ENCODE measurements at places on chromosomes 1 and 21.

- peak; percentile 21 for DNase-seq
Measured at GRCh38 chr1:60978421-60979357, 103.7 kb upstream of the NFIA start.

- no peak for DNase-seq
Measured at GRCh38 chr1:43152866-43153265, 19.2 kb downstream of the EBNA1BP2 start.

GRCh38 chr1:7375329-7375728 is 395.8 kb upstream of the VAMP3 start:
- DNase-seq = no peak

GRCh38 chr1:193905288-193906085 is 719.1 kb upstream of the B3GALT2 start:
- DNase-seq = no peak

DNA sequence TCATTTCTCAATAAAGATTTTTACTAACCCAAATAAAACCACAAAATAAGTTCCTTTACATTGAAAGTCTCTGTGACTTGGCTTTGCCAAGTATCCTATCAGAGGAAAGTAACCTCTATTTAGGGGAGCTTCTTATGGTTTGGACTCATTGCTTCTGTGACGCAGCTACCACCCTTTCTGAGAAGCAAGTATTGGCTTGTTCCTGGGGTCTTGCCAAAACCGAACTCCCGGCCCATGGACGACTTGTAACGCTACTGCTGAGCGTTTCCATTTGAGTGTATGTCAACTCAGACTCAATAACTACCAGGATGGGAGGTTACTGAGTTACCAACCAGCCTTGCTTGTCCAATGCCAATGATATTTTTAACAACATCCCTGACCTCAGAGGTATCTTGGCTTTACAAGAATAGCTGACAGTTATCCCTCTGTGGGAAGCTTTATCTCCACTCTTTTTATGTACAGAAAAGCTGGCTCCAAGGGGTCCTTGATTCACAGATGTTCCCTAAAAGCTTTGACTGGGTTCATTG is 911.9 kb downstream of the TTLL7 start:
- no peak for DNase-seq

DNA sequence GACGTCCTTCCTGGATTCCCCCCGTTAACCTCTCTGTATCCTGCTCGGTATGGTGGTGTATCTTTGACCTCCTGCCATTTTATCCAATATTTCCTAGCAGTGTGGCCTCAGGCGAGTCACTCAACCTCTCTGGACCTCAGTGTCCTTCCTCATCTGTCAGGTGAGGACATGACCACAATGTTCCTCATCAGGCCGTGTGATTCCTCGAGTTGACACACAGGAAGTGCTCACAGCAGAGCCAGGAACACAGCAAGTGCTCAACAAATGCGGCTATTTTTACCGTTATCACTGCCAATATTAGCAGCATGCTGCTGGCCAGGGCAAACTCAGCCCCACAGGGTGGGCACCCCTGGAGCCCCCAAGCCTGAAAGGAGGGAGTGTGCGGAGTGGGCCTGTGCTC is 450.2 kb downstream of the KIF26B start:
- no peak for DNase-seq

DNA sequence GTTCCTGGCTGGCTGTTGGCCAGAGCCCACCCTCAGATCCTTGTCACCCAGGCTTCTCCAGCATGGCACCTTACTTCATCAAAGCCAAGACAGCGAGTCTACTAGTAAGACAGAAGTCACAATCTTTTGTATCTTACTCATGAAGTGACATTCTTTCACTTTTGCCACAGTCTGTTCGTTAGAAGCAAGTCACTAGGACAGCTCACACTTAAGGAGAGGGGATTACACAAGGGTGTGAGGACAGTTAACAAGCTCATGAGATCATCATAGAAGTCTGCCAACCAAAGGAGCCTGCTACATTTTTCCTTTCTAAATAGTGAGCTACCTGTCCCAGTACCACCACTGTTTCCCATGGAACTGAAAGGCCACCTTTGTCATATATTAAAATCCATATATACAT is 61.5 kb downstream of the PACC1 start:
- no peak for DNase-seq

- DNase-seq = no peak
Measured at GRCh38 chr1:29542548-29542947, 306.2 kb downstream of the PTPRU start.

DNA sequence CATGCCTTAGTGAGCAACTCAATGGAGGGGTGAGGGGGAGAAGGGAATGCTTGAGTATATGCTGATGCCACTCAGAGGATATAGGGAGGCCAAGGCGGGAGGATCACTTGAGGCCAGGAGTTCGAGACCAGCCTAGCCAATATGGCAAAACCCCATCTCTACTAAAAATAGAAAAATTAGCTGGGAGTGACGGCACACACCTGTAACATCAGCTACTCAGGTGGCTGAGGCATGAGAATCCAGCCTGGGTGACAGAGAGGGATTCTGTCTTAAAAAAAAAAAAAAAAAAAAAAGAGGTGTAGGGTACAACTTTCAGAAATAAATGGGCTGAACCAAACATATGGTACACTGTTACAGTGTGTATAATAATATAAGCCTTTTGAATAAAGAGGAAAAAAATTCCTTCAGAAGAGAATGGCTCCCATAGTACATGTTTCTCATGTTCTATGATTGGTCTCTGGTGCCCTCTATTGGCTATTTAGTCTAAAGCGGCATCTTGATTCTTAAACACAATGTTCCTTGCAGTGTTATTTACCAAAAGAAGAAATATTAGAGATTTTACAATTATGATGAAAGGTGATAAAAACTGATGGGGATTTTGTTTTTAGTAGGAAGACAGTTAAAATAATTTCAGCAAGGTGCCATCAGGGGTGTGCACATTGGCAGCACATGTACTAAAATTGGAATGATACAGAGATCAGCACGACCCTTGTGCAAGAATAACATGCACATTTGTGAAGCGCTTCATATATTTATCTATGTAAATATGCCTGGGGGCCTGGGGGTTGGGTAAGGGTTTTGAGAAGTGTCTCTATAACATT is 109.8 kb downstream of the PATJ start:
- DNase-seq = no peak

DNA sequence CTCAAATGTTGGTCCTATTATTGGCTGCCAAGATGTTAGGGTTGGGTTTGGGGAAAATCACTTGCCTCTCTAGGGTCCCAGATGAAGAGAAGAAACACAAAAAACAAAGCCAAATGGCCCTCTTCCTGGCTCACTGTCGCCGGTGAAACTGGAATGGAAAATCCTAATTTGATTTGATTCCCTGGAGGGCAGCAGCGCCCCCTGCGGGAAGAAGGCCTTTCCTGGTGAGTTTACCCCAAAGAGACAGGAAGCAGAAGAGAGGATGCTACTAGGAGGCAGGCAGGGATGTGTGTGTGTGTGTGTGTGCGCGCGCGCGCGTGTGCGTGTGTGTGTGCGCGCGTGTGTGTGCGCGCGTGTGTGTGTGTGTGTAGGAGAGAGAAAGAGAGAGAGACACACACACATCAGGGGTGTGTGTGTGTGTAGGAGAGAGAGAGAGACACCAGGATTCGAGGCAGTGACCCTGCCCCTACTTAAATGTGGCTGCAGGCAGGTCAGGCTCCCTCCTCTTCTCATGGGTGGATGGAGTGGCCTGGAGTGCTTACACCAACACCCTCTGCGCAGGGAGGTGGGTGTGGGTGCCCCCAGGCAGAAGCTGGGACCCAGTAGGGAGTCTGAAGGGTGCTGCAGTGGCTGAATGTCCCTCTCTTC is 3.1 kb upstream of the SELENON start:
- DNase-seq = peak; percentile 85

DNA sequence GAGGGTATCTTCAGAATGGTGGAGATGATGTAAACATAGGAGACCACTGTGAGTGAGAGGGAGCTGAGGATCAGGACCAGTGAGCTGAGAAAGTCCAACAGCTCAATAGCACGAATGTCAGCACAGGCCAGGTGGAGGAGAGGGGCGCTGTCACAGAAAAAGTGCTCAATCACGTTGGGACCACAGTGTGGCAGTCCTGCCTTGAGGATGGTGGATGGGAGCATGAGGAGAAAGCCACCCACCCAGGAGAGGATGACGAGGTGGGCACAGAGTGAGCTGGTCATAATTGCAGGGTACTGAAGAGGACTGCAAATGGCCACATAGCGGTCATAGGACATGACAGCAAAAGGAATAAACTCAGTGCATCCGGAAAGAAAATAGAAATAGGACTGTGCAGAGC is 8.1 kb downstream of the OR11L1 start:
- DNase-seq = no peak

DNA sequence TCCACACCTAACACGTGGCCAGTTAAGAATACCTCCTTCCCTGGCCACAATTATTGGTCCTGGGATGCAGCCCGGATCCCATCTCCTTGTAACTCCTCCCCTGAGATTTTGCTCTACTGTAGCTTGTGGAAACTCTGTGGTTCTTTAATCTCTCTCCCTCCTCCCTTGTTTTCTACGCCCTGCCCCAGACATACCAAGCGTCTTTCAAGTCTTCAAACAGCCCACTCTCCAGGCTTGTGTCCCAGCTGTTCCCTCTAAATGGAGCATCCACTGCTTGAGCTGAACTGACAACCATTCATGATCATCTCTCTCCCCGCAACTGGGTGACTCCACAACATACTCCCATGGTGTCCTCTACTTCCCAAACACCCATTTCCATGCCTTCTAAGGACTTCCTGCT is 111.6 kb downstream of the SIPA1L2 start:
- DNase-seq = no peak

DNA sequence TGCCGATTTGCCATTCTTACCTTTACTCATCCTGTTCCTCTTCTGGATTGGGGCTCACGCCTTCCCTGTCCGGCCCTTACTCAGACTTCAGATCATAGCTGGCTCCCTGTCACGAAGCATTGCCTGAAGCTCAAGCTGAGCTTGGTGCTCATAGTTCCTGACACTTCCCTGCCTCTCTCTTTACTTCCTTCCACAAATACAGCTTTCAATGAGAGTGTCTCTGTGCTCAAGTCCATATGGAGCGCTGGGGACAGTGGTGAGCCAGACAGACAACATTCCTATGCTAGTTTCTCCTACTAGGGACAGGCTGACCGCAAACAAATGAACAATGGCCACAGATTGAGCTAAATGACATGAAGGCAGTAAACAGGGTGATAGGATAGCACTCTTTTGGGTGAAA is 38.1 kb downstream of the HHAT start:
- DNase-seq = no peak

- DNase-seq = no peak
Measured at GRCh38 chr1:54703471-54703870, 12.2 kb upstream of the TTC4 start.

DNA sequence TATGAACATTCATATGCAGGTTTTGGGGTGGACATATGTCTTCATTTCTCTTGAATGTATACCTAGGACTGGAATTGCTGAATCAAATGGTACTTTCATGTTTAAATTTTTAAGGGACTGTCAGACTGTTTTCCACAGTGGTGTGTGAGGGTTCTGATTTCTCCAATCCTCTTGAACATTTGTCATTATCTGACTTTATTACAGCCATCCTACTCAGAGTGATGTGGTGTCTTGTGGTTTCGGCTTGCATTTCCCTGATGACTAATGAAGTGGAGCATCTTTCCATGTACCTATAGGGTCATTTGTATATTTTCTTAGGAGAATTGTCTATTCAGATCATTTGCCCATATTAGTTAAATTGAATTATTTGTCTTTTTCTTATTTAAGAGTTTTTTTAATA is 35.4 kb upstream of the ZNF281 start:
- DNase-seq = no peak

GRCh38 chr1:99233446-99233845 is 30.8 kb upstream of the PLPPR4 start:
- DNase-seq = no peak

- DNase-seq = no peak
Measured at GRCh38 chr1:30726236-30726635, 2.9 kb upstream of the MATN1 start.

GRCh38 chr1:9041116-9041779 is 15.0 kb upstream of the SLC2A7 start:
- DNase-seq = no peak

- DNase-seq = peak; percentile 38
Measured at GRCh38 chr1:39919545-39919944, 17.8 kb upstream of the MYCL start.

DNA sequence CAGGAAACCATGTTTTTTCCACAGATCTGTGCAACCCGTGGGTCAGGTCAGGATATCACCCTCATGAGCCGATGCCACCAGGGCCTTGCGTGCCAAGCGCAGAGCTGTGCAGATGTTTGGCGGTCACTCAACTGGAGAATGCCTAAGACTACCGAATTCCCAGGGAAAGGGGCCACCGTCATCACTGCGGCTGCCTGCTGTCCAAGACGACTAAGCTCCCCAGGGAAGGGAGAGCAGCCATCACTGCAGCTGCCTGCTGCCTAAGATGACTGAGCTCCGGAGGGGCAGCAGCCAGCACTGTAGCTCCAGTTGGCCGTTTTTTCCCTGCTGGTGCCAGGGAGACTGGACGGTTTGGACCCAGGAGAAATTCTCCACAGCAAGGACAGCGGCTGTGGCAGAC is 31.1 kb downstream of the AKT3 start:
- no peak for DNase-seq

GRCh38 chr1:69129538-69129937 is 438.2 kb upstream of the LRRC7 start:
- DNase-seq = no peak

DNA sequence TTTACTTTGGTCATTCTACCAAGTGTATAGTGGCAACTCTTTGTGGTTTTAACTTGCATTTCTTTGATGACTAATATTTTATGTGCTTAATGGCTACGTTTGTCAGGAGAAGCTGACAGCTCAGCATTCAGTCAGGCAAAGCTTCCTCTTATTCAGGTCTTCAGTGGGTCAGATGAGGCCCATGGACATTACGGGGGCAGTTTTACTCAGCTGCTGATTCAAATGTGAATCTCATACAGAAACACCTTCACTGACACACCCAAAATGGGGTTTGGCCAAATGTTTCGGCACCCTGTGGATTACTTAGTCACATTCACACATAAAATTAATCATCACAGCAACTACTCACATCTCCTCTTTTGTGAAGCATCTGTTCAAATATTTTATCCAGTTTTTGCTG is 104.9 kb upstream of the PLD5 start:
- DNase-seq = no peak

DNA sequence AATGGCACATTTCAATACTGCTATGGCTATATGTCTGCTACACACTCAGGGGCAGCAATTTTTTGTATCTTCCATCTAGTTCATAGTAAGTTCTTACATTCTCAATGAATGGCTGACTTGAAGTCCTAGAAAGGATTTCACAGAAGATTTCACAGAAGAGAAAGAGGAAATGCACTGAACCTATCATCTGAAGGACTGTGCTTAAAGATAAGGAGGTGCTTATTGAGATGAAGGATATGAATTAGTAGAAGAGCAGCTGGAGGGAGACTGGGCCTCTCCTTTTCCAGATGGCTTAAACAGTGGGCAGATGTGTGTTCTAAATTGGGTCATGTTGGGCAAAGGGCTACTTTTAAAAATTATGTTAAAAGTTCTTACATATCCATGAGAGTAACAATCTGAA is 14.6 kb downstream of the ADAR start:
- DNase-seq = no peak

DNA sequence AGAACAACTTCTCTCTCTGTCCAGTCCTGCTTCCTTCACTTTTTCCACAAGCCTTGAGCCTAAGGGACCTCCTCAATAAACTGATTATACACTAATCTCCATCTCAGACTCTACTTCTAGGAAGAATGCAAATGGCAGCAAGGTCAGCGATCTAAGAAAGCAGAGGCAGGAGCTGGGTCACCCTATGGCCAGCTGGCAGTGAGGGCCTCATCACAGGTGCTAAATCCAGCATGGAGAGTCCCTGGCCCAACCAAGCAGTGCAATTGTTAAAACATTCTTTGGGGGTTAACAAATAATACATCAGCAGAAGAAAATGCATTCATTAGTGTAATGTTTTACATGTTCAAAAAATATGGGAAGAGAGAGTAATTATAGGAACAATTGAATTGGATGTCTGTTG is 416.0 kb downstream of the SIPA1L2 start:
- DNase-seq = no peak

Data from activated CD8-positive, alpha-beta memory T cell treated with anti-CD3 and anti-CD28 coated beads, Interleukin-2, amount 50 U/mL, for 4 hours (primary cell).